ENCODE measurements at places on chromosomes 6 and 20. TPM values are rescaled to one million over a fixed set of nuclear protein-coding genes. Genes with fewer than 3 reads are reported as not detected.

- peak overlapping the region; percentile 74 for H3K27ac ChIP-seq
- DNase-seq = peak; percentile 79
- H3K36me3 ChIP-seq = peaks cover 4% of the 10 kb centered on the region
- no peaks in the 10 kb centered on the region for H3K27me3 ChIP-seq
Observed at GRCh38 chr6:16769131-16769985, 8.1 kb upstream of the ATXN1 start.

GRCh38 chr6:33758815-33759216 lies 12.1 kb upstream of the IP6K3 start:
- DNase-seq = no peak
- no peak overlapping the region for H3K27ac ChIP-seq
- H3K4me1 ChIP-seq = peaks cover 22% of the 10 kb centered on the region
- no peaks in the 10 kb centered on the region for H3K36me3 ChIP-seq
- H3K27me3 ChIP-seq = peaks cover 8% of the 10 kb centered on the region

DNA sequence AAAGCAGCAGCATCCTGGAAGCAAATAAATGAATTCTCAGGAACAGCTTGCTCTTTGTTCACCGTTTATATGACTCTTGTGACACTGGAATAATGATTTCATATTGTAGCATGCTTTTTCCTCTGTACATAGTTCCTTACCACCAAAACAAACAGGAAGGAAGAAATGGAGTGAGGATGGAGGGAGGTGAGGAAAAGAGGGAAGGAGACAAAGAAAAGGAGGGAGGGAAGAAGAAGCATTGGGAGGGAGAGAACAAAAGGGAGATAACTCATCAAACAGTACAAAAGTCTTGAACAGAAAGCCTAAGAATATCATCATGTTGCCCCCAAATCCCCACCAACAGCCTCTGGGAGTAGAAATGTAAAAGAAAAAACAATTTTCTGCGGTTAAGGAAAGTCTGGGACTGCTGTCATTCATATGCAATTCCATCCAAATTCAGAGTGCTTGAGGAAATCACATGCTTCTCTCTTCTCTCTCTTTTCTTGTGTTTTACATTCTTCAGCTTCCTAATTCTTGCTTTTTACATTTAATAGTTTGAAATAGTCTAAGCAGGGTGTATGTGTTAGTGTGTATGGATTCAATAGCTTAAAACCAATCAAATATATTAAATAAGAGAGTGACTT lies 81.5 kb downstream of the EPHA7 start:
- no peak overlapping the region for H3K4me3 ChIP-seq
- no peak for DNase-seq
- H3K4me1 ChIP-seq = no peaks in the 10 kb centered on the region
- no peaks in the 10 kb centered on the region for H3K27me3 ChIP-seq
- no peaks in the 10 kb centered on the region for H3K36me3 ChIP-seq

The NOTCH4 gene
- 4.7 TPM for total RNA-seq

GRCh38 chr6:73515204-73515655 lies 5.6 kb downstream of the EEF1A1 start:
- DNase-seq = no peak
- H3K27ac ChIP-seq = peak overlapping the region; percentile 29
- H3K27me3 ChIP-seq = peaks cover 7% of the 10 kb centered on the region

DNA sequence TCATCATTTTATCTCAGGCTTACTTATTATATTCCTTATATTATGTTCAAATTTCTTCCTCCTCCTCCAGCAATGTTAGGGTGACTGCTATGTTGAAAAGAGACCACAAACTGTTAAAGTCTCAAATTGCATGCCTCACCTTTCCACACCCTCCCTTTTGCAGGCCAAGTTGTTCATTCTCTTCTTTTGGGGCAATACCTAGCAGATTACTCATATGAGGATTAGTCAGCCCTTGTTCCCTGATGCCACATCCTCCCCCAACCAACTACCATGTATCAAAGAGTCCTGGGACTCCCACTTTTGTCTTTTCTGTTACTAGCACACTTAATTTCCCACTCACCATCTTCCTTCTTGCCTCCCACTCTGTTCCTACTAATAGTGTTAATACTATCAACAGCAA lies 434.7 kb downstream of the BCKDHB start:
- H3K4me1 ChIP-seq = peaks cover 66% of the 10 kb centered on the region
- H3K27ac ChIP-seq = peak overlapping the region; percentile 9
- H3K27me3 ChIP-seq = no peaks in the 10 kb centered on the region
- H3K36me3 ChIP-seq = peaks cover 5% of the 10 kb centered on the region

GRCh38 chr6:4125933-4126864 lies 9.2 kb downstream of the ECI2 start:
- peak overlapping the region; percentile 16 for H3K27ac ChIP-seq
- peaks cover 19% of the 10 kb centered on the region for H3K4me1 ChIP-seq
- no peak overlapping the region for H3K4me3 ChIP-seq
- DNase-seq = no peak
- no peaks in the 10 kb centered on the region for H3K27me3 ChIP-seq

The ORC3 gene
- total RNA-seq = 32.7 TPM

The MOXD1 gene
- total RNA-seq = 13.2 TPM

DNA sequence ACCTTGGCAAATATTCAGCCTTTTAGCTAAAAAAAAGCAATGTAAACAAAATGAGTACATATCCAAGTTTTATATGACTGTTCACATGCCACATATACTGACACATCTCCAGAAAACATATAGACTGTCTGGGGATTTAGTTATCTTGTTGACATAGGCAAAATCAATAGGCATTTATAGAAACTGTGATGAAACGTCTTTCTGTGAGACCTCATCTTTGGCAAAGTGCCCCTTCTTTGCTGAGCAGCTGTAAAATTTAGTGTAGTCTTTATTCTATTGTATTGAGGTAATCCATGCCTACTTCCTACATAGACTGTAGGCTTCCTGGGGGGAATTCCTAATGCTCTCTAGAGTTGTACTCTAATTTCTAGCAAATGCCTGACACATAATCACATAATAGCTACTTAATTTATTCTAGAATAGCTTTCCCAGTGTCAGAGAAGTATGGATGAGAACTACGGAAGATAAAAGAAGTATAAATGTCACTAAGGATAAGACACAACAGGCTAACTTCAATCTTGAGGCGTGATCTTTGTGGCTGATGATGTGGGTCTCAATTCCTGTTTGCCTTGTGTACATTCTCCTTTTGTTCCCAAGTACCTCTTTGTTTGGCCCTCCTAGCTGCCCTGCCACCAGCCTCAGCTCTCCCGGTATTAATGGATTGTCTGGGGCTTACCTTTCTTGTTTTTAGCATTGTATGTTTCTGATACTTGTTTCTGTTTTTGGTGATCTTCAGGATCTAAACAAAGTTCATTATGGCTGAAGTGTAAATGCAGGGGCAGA lies 30.6 kb downstream of the PTCHD4 start:
- no peaks in the 10 kb centered on the region for H3K27me3 ChIP-seq
- H3K36me3 ChIP-seq = no peaks in the 10 kb centered on the region
- DNase-seq = no peak
- no peak overlapping the region for H3K27ac ChIP-seq

DNA sequence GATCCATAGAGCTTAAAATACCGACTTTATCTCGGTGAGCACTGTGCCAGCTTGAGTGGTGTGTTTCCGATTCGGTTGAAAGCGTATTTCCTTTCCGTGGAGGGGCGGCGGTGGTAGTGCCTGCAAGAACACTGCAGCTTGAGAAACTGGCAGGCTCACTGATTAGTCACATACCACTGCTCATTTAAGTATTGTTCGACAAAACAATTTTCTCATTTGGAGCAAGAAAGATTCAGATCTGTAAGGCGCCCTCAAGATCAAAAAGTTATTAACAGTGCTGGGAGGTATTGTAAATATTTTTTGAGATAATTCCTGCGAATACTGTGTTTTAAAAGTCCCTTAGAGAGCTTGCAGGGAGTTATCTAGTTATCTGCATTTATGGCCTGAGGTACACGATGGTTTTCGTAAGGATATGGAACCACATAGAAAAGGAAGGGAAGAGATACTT lies 1.3 kb downstream of the MAPK14 start:
- peak; percentile 63 for DNase-seq
- no peaks in the 10 kb centered on the region for H3K27me3 ChIP-seq
- H3K27ac ChIP-seq = peak overlapping the region; percentile 78
- H3K36me3 ChIP-seq = peaks cover 34% of the 10 kb centered on the region
- peak overlapping the region; percentile 83 for H3K4me3 ChIP-seq

DNA sequence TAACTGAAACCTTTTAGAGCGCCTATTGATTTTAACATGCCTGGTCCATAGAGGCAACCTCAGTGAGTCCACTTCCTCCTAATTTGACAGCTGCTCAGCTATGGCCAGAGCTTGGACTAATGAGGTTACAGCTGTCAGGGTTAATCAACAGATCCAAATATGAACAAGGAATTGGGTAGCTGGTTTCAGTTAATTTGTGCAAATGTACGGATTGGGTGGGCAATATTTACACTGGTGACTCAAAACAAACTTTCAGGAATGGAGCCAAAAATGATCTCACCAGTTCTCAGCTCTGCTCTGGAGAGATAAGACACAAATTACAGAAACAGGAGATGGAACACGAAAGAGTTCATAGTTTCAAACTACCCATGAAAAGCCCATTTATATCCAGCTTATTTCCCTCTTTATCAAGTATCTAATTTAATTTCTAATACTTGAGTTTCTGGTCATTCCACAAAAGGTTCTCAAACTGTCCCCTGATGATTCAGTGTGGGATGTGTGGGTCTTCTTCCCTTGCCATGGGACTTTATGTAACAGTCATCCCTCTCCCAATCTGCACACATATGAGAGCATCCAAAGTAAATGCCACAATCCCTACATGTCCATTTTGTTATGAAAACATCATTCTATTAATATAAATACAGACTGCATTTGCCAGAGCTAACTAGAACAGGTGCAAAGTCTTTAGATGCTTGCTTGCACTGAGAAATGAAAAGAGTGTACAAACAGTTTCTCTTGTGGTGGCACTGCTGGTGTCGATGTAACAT lies 149.9 kb downstream of the RPS12 start:
- H3K27ac ChIP-seq = peak overlapping the region; percentile 9
- H3K27me3 ChIP-seq = no peaks in the 10 kb centered on the region
- DNase-seq = peak; percentile 41
- peaks cover 46% of the 10 kb centered on the region for H3K4me1 ChIP-seq

GRCh38 chr6:109322825-109323224 lies 59.4 kb downstream of the CD164 start:
- no peak overlapping the region for H3K4me3 ChIP-seq
- H3K36me3 ChIP-seq = no peaks in the 10 kb centered on the region
- H3K27me3 ChIP-seq = no peaks in the 10 kb centered on the region
- H3K4me1 ChIP-seq = peaks cover 15% of the 10 kb centered on the region

The RAET1E gene
- total RNA-seq = 0.22 TPM

- no peak overlapping the region for H3K4me3 ChIP-seq
- H3K36me3 ChIP-seq = peaks cover 29% of the 10 kb centered on the region
- DNase-seq = no peak
- H3K4me1 ChIP-seq = no peaks in the 10 kb centered on the region
Observed at GRCh38 chr20:3765171-3765882, 2.2 kb downstream of the ADISSP start.

GRCh38 chr6:10146715-10147451 lies 268.0 kb downstream of the TFAP2A start:
- DNase-seq = peak; percentile 26
- no peaks in the 10 kb centered on the region for H3K4me1 ChIP-seq
- no peak overlapping the region for H3K27ac ChIP-seq
- H3K4me3 ChIP-seq = peak overlapping the region; percentile 61
- H3K27me3 ChIP-seq = no peaks in the 10 kb centered on the region
- no peaks in the 10 kb centered on the region for H3K36me3 ChIP-seq

The GPANK1 gene
- 32.2 TPM for total RNA-seq

GRCh38 chr6:168231393-168231957 lies 88.1 kb downstream of the DACT2 start:
- no peaks in the 10 kb centered on the region for H3K36me3 ChIP-seq
- no peak overlapping the region for H3K4me3 ChIP-seq
- DNase-seq = no peak
- no peaks in the 10 kb centered on the region for H3K4me1 ChIP-seq

DNA sequence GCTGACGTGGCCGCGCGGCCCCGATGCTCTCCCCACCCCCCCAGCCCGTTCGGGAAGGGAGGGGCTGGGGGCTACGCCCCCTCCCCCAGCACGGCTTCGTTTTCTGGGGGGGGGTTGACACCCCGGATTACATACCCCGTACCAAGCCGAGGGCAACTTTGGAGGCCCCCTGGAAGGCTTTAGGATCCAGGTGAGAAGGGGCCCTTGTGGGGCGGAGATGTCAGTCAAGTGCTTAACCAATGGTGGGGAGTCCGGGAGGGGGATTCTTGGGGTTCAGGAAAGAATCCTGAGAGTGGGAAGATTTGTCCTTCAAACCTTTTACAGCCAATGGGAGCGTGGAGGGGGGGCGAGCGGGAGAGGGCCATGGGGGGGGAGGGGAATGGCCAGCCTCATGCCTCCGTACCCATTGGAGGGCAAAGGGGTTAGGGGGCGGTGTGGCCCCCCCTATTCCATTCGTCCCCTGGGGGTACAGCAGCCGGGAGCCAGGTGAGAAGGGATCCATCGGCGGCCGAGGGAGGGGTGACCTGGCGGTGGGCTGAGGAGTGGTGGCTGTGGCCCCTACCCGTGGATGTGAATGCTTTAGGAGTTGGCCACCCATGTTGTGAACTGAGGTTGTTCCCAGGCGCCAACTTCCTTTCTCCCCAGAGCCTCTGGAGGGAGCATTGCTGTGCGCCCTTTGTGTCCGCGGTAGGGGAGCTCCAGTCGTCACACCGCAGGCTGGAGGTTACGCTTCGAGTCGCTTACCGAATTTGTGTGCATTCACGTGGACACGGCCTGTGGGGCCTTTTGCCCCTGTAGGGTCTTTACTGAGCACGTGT lies 682 bp downstream of the BRD2 start:
- H3K27ac ChIP-seq = peak overlapping the region; percentile 85
- peaks cover 37% of the 10 kb centered on the region for H3K4me1 ChIP-seq
- H3K36me3 ChIP-seq = peaks cover 75% of the 10 kb centered on the region
- H3K27me3 ChIP-seq = no peaks in the 10 kb centered on the region
- peak overlapping the region; percentile 77 for H3K4me3 ChIP-seq

DNA sequence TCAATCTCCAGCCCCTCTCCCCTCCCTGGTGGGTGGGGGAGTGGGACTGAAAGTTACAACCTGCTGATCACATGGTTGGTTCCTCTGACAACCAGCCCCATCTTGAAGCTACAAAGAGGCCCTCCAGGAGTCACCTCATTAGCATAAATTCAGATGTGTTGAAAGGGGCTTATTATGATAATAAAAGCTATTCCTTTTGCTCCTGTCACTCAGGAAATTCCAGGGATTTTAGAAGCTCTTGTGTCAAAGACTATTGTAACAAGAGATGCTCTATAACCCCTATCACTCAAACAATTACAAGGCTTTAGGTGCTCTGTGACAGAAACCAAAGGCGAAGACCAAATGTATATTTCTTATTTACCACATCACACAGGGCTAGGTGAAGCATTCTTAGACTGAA lies 30.1 kb upstream of the MBOAT1 start:
- peaks cover 5% of the 10 kb centered on the region for H3K36me3 ChIP-seq
- no peak for DNase-seq
- H3K27me3 ChIP-seq = no peaks in the 10 kb centered on the region
- H3K4me3 ChIP-seq = no peak overlapping the region
- H3K4me1 ChIP-seq = peaks cover 50% of the 10 kb centered on the region
- H3K27ac ChIP-seq = no peak overlapping the region

DNA sequence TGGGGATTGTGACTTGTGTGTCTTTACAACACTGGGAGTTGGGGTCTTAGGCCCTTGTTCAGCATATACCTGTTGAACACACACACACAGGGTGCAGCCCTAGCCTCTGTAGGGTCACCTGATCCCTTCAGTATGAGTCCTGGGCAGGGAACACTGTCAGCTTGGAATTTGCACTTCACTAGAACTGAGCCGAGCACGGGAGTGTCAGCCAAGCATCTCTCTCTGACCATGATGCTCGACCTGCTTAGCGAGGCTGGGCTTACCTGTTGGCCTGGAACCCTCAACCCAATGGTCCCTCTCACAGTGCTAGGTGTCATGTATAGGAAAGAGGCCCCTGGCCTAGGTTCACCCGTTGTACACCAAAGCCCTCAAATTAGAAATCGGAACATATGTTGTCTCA lies 96.1 kb downstream of the NKAIN2 start:
- no peaks in the 10 kb centered on the region for H3K36me3 ChIP-seq
- H3K4me3 ChIP-seq = no peak overlapping the region
- H3K4me1 ChIP-seq = no peaks in the 10 kb centered on the region
- H3K27me3 ChIP-seq = no peaks in the 10 kb centered on the region
